ENCODE measurements at places on chromosomes 1 and 21.
A peak's percentile ranks its signal among the peaks of the same experiment; 100 is the strongest.

- no peak for DNase-seq
Observed at GRCh38 chr1:115090186-115090490, 835 bp upstream of the TSPAN2 start.

DNA sequence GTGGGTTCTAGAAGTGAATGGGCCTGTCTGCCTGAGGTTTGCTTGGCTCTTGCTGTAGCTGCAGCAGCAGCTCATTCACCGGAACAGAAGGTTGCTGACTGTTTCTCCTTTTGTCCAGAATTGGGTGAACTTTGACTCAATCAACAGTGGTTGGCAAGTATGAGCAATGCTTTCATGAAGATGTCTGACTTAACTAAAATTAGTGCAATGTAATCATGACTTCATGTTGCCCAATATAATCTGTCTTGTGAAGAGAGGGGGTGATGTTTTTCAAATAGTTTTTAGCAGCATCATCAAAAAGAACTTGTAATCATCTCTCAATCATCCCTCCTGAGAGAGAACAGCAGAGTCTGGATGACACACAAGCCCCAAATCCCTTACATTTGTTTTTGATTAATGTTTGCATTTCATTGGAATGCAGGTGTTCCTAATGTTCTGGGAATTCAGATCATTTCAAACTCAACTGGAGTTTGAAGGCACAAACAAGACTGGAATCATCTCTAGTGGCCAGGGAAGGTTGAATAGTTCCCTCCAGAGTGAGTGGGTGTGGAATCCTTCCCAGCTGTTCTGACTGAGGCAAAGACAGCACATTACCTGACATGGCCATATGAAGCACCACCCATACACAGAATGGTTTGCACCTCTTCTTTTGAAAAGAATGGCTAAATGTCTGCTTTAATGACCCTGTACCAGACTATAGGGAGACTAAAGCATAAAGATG lies 82.9 kb downstream of the HLX start:
- DNase-seq, result peak; percentile 23

- peak; percentile 63 for DNase-seq
Observed at GRCh38 chr1:154326546-154327465, 1.5 kb downstream of the ATP8B2 start.

DNA sequence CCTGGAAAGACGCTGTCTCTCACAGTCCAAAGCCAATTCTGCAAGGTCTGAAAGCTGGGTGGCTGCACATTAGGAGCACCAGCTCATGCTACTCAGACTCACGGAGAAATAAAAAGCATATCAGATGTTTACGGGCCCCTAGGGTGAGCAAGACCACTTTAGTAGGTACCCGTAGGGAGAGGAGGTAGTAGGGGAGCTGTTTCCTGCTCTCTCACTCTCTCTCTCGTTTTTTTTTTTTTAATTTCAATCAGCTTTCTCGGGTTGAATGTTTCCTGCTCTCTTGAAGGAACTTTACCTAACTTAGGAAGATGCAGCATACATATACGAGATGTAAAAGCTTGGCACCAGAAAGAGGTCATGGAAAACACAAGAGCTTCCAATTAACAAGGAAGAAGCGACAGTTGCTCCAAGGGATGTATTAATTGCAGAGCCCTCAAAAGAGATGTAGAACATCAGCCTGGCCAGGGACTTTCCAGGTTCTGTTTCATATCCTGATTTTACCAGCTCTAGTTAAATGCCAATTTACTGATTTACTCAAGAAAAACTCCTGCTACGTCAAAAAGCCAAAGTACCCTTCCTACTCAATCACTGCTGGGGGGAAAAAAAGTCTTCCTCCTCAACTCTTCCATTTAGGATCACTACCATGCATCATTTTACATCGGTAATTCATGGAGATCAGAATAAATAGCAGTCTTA lies 3.1 kb downstream of the LORICRIN start:
- no peak for DNase-seq

GRCh38 chr1:231019711-231020110 lies 20.3 kb downstream of the FAM89A start:
- DNase-seq, result no peak

DNA sequence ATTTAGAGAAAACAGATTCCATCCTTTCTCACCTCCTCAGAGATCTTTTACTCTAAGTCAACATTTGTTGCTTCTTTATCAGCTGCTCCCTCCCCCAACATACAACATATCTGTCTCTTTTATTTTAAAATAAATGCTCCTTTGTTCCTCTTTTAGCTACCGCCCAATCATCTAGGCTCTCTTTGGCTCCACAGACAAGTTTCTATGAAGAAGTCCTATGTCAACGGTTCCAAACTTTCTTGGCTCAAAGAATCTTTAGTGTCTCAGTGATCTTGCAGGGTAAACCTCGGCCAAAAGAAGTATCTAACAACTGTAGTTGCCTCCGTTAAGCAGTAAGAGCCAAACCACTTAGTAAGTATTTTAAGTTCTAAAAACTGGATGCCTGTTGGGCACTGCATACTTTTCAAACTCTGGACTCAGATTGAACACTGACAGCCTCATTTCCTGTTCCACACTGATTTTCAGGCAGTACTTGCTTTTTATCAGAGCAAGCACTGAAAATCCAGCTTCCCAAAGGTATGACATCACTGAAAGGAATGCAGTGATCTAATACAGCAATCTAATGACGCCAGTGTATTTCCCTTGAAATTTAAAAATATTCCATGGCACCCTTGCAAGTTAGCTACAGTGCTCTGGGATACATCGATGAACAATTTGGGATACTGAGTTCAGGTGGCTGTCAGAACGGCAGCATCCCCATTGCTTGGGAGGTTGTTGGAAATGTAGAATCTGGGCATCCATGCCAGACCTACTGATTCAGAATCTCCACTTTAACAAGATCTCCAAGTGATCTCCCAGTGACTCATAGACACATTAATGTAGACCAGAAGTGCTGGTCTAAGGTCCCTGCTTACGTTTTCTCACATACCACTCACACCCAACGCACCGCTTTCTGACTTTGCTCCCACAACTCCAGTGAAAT lies 26.8 kb downstream of the EGLN1 start:
- peak; percentile 64 for DNase-seq

GRCh38 chr1:201185527-201186128 lies 5.0 kb upstream of the IGFN1 start:
- DNase-seq, result no peak

DNA sequence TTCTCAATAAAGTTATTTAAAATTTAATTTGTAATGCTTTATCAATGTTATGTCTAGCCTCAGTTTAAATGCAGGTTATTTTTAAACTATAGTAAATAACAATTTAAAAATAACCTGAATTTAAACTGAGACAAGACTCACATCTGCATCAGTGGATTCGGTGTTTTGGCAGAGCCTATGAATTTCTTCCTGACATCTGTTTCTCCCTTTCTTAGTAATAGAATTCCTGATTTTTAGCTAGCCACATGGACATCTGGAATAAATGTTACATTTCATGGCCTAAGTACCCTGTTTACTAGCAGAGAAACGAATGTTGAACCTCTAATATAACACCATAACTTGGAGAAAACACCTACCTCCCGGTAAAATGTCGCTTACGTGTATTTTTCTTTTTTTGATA lies 1141.6 kb upstream of the ADGRL2 start:
- DNase-seq, result no peak

GRCh38 chr21:34022627-34023335 lies 50.6 kb upstream of the MRPS6 start:
- DNase-seq, result peak; percentile 61

- no peak for DNase-seq
Observed at GRCh38 chr1:109786531-109787021, 22.9 kb upstream of the EPS8L3 start.

- DNase-seq, result no peak
Observed at GRCh38 chr21:29053656-29054055, 19.8 kb downstream of the CCT8 start.

GRCh38 chr1:248812736-248813425 lies 12.8 kb downstream of the SH3BP5L start:
- no peak for DNase-seq

GRCh38 chr1:183675381-183675780 lies 22.3 kb upstream of the APOBEC4 start:
- no peak for DNase-seq

All from OCI-M1 (cell line).